IPS DF 6.9 (cell line): ENCODE measurements at places on chromosomes 2 and 18.

- no peak for DNase-seq
Observed at GRCh38 chr2:176613323-176613987, 344.2 kb downstream of the MTX2 start.

DNA sequence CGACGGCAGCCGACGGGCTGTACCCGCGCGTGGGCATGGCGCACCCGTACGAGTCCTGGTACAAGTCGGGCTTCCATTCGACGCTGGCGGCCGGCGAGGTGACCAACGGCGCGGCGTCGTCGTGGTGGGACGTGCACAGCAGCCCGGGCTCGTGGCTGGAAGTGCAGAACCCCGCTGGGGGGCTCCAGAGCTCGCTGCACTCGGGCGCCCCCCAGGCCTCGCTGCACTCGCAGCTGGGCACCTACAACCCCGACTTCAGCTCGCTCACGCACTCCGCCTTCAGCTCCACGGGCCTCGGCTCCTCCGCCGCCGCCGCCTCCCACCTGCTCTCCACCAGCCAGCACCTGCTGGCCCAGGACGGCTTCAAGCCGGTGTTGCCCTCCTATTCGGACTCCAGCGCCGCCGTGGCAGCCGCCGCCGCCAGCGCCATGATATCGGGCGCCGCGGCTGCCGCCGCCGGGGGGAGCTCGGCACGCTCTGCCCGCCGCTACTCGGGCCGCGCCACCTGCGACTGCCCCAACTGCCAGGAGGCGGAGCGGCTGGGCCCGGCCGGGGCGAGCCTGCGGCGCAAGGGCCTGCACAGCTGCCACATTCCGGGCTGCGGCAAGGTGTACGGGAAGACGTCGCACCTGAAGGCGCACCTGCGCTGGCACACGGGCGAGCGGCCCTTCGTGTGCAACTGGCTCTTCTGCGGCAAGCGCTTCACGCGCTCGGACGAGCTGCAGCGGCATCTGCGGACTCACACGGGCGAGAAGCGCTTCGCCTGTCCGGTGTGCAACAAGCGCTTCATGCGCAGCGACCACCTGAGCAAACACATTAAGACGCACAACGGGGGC, 2.0 kb downstream of the SP9 start:
- no peak for DNase-seq

DNA sequence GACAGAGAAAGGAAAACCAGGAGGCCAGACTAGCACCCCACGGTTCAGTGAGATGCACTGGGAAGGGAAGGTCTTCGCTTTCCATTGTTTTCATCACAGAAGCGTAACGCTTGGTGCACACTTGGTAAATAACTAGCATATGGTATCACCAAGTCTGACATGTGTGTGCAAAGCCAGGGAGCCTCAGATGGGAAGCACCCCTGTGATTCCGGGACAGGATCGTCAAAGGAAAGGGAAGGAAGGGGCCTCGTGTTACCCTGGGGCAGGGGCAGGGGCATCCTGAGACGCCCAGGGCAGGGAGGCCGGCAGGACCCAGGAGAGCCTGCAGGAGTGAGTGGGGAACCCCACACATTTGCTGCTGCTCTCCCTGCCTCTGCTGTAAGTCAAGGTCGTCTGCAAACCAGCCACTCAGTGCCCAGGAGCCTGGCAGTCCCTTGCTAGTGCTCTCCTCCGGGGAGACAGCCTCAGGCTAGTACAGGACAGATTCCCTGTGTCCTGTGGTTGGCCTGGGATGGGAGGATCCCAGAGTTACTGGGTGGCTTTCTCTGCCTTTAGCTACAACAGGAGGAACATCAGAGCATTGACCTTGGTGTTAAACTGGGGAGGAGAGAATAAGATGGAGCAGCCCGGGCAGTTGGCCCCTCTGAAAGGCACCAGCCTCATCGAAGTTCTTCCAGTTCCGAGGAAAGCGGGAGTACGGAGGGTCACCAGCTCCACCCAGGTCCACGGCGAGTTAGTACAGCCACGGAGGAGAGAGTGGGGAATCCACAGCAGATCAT, 192.5 kb downstream of the NDUFA10 start:
- no peak for DNase-seq

DNA sequence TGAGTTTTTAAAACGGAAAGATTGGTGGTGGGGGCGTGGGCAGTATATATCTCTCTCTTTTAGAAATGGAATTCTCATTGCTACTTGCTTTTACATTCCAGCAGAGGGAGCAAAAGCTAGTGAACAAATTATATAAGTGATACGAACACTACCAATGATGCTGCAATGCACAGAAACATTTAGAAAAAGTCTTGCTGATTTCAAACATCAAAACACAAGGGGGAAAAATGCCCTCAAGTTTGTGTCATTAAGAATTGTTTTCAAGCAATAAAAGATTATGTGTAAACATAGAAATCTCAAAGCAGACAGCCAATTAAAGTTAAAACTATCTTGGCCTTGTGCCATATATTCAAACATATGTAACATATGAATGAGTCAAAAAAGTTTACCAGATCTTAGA, 296.3 kb upstream of the KCNJ3 start:
- no peak for DNase-seq

- DNase-seq = no peak
Observed at GRCh38 chr2:97931858-97932225, 63.9 kb downstream of the TMEM131 start.

GRCh38 chr2:86764661-86765309, 25.9 kb downstream of the CD8A start:
- DNase-seq = peak; percentile 39

- no peak for DNase-seq
Observed at GRCh38 chr2:23900541-23901322, 26.2 kb downstream of the ATAD2B start.

DNA sequence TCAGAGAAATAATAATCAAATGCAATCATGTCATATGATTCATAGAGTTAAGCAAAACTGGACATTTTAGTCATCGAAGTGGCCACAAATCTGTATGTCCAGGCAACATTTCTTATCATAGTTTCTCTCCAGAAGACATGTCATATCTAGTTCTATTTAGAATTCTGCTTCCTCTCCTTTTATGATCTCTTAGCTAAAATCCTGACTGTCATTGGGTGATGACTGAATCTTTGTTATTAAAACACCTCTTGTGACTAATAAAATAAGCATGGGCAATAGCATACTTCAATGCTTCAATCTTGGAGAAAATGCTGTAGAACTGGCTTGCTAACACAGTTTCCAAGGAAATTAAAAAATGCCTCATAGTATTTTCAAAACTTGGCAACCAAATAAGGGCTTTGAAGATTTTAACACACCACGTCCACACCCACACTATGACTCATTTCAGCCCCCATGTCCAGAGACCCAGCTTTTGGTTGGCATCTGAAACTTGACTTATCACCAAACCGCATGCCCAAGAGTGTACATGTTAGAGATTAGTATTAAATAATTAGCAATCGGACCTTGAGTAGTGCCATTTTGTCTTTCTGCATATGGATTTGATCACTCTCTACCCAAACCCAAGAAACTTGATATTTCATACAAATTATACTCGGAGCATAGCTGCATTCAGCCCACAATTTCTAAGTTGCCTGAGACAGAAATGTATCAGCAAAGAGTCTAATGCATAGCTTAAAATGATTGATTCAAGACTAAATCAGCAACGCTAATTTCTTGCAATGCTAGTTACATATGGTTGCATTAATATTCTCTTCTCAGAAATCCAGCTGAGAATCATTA, 106.5 kb upstream of the ETAA1 start:
- no peak for DNase-seq

- no peak for DNase-seq
Observed at GRCh38 chr18:42745931-42746330, 369.6 kb downstream of the RIT2 start.

DNA sequence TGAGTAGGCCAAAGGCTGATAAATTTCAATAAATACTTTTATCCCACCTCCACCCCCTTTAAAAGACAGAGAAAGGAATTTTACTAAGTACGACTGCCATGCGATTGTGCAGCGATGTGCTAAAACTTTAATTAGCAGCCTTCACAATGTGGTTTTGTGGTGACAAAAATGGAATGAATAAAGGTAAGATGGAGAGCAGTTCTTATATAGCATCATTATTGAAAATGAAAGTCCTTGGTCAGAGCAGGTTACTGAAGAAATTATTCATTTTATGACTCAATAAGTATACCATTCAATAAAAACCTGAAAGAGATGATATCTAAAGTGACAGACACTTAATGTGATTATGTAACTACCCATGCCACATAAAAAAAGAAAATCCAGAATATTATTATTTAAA, 33.2 kb upstream of the MTIF2 start:
- DNase-seq = no peak

DNA sequence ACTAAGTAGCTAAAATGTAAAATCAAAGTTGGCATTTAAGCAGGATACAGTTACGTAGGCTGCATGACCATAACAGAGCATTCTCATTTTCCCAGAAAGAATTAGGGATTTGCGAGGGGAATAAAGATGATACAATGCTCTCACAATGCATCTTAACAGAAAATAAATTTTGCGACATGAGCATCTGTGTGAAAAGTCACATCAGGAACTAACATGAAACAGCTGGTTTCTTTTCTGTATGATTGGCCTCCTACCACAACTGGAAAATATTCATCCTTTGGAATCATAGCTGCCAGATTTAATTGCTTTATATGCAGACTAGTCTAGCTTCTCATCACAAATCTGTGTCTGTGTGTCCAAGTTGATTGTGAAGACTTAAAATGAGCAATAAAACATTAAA, 66.0 kb downstream of the KCTD18 start:
- no peak for DNase-seq

- DNase-seq = no peak
Observed at GRCh38 chr2:8462280-8462679, 219.6 kb upstream of the ID2 start.

GRCh38 chr18:5746844-5747243, 148.5 kb downstream of the TMEM200C start:
- no peak for DNase-seq

DNA sequence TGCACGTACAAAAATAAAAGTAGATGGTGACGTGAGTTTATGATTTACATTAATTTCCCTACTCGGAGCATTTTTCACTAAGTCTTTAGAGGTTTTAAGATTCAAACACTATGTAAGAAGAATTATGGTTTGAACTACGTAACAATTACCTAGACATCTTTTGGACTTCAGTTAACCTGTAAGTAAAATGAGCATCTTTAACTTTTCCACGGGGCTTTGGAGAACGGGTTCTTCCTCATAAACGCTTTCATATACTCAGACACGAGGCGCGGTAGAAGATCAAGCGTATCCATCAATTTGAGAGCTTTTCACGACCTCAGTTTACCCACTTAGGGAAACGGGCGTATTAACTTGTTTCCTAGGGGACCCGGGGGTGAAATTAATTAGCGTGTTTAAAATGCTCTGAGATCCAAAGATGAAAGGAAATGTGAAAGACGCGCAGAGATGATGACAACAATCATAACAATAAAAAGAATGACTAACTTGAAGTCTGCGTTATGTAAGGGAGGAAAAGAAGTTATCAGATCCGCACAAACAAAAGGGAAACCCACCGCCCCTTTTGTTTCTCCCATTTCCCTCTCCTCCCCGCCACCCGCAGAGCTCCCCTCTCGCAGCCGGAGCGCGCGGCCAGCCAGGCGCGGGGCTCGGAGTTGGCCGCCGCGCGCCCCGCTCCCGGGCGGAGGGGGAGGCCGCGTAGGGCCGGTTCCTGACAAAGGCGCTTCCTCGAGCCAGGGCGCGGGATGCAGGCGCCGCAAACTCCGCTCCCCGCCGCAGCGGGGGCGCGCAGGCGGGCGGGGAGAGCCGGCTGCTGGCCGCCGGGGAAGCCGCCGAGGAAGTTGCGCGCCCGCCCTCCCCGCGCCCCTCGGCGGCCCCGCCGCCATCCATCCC, 807 bp downstream of the PELI1 start:
- no peak for DNase-seq

- DNase-seq = no peak
Observed at GRCh38 chr2:136696438-136696837, 68.9 kb upstream of the THSD7B start.

DNA sequence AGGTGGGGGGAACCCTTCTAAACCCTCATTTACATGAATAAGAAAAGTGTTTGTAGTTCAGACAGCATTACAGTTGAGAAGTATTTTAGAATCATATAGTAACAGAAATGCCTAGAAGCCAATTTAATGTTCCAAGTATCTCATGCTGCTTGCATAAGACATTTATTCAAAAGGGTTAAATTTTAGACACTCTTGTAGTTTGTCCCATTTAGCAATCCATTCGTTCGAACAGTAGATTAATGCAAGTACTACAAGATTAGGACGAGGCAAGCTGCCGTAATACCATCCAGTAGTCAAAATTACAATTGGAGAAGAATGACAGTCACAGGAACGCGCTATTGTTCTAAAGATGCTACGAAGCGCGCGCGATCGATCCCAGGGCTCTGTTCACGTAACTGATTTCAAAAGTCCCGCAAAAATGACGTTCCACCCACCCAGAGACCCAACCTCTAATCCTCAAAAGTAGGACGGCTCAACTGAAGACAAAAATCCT, 1.2 kb downstream of the TMEM237 start:
- no peak for DNase-seq
